Right ventricle myocardium superior (tissue), 1 donor: ENCODE measurements at places on chromosomes 6 and 20. TPM values are rescaled to one million over a fixed set of nuclear protein-coding genes. Genes with fewer than 3 reads are reported as not detected.

GRCh38 chr6:124796464-124796970, 165.7 kb upstream of the RNF217 start:
- no peak for DNase-seq

DNA sequence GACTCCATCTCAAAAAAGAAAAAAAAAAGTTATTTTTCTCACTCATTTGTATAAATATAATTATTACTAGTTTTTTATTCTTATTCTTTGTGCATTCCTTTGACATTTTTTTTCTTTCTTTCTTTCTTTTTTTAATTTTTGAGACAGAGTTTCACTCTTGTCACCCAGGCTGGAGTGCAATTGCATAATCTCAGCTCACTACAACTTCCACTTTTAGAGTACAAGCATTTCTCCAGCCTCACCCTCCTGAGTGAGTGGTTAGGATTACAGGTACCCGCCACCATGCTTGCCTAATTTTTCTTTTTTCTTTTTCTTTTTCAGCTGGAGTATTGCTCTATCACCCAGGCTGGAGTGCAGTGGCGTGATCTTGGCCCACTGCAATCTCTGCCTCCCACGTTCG, 51.4 kb upstream of the JARID2 start:
- no peak for DNase-seq

GRCh38 chr6:13863699-13864155, 49.4 kb upstream of the MCUR1 start:
- no peak for DNase-seq

GRCh38 chr6:35970181-35970580, 49.3 kb upstream of the SRPK1 start:
- no peak for DNase-seq

DNA sequence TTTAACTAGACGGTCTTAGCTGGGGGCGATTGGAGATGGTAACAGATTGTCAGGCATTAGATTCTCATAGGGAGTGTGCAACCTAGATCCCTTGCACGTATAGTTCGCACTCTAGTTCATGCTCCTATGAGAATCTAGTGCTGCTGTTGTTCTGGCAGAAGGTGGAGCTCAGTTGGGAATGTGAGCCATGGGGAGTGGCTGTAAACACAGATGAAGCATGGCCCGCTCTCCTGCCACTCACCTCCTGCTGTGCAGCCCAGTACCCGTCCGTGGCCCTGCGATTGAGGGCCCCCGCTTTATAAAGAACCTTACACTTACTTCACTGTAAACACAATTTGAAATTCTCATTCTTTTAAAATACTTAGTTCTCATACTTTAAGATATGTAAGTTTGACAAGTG, 339.4 kb downstream of the CDH26 start:
- DNase-seq, result no peak

- no peak for DNase-seq
Observed at GRCh38 chr6:21348504-21349195, 244.9 kb upstream of the SOX4 start.

GRCh38 chr6:107437691-107438090, 21.7 kb downstream of the PDSS2 start:
- DNase-seq, result no peak

DNA sequence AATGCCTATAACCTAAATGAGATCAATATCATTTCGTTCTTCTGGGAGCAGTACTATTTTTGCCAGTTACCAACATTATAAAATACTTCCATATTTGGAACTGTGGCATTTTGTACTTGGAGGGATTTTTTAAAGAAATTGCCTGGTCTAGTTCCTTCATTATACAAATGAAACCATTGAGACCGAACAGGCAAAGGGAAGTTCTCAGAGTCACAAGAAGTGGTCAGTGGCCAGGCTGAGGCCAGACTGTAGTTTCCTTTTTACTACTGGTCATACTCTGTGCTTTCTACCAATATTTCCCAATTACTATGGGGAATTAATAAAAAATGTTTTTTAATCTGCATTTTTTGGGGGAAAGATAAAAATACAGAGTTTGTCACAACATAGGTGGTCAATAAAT, 332.0 kb downstream of the NRN1 start:
- no peak for DNase-seq

DNA sequence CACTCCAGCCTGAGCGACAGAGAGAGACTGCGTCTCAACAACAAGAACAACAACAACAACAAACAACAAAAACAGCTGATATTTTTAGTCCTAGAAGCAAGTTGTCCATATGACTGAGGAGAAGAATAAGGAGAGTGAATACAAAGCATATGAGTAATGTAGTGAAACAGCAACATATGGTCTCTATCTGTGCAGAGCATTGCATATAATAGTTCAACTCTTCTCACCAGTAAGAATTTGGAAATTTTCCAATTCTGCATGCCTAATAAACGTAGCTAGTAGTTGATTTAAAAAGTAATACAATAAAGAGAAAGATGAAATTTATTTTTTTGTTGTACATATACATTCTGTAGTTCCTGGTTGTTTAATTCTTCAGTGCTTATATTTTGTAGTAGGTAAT, 129.7 kb upstream of the FAM83B start:
- DNase-seq, result no peak

DNA sequence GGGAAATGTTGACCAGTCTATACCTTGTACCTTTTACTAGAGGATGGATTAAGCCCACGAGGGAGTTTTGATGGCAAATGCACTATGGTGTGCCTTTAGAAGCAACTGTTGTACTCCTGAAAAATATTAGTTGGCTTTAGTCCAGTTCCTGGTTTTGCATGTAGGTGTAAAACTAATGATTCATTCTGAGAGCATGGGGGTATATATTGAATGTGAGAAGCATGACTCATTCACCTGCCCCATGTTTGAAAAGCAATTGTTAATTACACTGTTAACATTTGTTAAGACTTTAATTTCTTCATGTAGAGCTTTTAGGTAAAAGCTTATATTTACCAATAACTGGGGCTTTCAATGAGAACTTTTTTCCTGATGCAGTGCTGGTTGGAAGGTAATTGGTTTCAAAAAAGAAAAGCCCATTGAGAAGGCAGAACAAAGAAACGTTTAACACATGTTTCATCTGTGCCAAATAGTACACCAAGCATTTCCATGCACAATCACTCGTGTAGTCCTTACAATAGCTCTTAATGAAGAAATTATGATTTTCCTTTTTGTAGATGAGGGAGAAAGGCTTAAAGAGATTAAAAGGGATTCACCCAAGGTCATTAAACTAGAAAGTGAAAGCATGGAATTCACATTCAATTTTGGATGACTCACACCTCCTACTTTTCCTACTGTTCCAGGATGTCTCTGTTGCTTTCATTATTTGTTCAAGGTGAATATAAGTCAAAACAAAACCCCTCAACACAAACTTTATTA, 134.1 kb downstream of the CCDC170 start:
- no peak for DNase-seq

Gene SOX18
- total RNA-seq, result 34.3 TPM

Gene PPP1R14C
- total RNA-seq, result 131 TPM

Gene ARMC2
- total RNA-seq, result 9.5 TPM

Gene THBS2
- total RNA-seq, result 8.6 TPM

Gene DNMT3B
- 0.22 TPM for total RNA-seq

Gene ISM1
- 1.5 TPM for total RNA-seq

Gene DEFB132
- not detected for total RNA-seq
